ENCODE measurements at places on chromosomes 2 and 18.

- DNase-seq = no peak
These were observed 81.4 kb downstream of the BCL11A start for GRCh38 chr2:60472041-60472440.

GRCh38 chr2:37250869-37251740 lies 19.6 kb downstream of the NDUFAF7 start:
- no peak for DNase-seq

- no peak for DNase-seq
These were observed 472 bp upstream of the PLEKHM3 start for GRCh38 chr2:208025814-208026184.

DNA sequence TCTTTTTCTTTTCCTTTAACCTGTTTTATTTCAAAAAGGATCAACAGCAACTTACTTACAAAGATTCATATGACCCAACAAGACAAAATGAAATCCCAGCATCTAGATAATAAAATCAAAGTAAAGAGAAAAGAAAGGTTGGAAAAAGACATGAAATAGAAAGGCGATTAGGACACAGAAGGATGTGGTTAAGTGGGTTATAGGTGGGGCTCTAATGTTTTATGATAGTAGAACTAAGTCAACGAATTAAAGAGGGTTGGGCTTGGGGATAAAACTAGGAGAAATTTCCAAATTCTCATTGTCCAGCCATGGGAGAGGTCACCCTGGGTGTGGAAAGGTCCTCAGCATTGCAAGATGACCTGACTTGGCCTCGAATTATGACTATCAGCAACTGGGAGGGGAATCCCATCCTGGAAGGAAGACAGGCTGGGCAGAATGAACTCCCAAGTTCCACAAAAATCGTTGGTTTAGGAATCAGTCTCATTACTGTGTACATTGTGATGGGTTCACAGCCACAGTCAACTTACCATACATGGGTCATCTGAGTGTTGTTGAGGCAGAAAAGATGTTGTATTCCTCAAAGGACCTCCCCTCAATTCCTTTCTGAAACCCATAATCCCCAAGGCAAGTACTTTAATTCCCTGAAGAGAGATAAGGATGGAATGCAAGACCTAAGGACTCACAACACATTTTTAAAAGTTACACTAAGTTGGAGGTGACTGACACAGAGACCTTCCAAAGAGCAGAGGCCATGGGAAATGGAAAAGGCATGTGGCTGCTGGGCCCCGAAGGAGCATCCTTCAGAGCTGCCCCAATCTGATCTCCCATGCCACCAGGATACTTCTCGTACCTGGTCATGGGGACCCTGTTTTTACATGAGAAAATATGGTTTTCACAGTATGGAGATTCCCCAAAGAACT lies 167.6 kb downstream of the UXS1 start:
- DNase-seq = no peak

DNA sequence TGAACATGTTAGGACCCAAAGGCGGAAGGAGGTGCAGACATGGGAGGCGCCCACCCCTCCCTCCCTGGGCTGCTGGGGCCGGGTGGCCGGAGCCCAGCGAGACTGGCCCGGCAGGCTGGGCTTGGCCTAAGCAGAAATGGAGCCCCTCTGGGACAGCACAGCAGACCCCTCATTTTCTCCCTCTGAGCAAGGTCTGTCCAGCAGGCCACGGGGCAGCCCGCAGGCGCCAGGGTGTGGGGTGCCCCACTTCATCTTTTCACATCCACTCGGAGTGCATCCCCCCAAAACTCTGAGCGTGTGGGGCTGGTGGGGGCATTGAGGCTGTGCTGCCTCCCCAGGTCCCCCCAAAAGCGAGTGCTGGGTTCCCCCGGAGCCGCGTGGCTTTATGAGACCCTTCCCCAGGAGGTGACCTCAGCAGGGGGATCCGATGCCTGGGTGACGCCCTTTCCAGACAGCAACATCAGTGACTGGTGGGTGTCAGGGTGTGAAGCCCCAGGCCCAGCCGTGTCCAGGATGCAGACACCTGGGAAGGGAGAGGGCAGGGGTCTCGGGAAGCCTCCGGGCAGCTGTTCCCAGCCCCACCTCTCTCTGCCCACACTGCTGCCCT lies 36.7 kb upstream of the GPC1 start:
- no peak for DNase-seq

- DNase-seq = no peak
These were observed 6.2 kb downstream of the RHOB start for GRCh38 chr2:20453087-20453486.

GRCh38 chr2:133338224-133338623 lies 230.0 kb downstream of the NCKAP5 start:
- DNase-seq = no peak

DNA sequence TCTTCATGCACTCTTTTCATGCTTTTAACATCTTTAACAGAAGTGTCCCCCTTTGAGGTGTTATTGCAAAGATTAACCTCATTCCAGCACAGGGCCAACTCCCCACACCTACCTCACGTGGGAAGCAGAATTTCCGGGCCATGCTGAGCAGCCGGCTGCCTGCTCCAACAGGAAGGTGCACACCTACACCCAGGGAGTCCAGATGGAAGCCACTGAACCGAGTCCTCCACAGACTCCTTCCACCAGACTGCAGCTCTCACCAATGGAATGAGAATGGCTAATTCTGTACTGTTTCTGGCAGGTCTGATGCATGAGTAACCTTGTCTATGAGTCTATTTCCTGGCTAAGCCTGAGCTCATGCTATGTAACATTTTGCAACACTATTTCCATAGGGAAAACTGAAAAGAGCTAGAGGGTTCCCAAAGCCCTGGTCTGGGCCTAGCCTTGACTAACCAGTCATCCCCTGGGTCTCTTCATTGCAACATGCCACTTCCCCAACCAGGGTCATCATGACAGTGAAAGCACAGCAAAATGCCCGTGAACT lies 11.0 kb downstream of the ERFE start:
- no peak for DNase-seq

DNA sequence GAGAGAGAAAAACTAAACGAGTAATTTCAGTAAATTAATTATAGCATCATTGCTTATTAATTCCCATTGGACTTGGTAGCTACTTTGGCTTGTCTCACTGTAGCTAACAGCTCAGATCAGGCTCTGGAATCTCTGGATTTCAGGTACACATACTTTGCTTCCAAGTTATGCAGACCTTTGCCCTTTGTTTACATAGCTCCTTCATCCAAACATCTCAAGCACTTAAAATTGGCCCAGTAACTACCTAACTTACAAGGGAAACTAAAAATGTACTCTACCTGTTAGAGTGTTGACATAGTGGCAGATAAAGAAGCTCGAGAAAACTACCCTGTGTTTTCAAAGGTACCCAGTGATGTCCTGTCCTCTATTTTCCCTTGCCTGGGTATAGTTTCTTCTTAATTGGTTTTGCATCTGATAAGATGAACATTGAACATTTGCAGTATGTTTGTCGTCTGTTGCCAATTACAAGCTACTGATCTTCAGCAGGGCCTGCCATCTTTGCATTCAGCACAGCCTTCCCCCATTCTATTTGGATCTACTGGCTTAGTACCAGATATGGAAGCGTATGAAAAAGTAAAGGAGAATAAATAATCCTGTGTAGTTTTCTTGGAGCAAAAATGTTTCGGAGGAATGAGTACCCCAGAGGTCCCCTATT lies 601.5 kb upstream of the FANCL start:
- no peak for DNase-seq

DNA sequence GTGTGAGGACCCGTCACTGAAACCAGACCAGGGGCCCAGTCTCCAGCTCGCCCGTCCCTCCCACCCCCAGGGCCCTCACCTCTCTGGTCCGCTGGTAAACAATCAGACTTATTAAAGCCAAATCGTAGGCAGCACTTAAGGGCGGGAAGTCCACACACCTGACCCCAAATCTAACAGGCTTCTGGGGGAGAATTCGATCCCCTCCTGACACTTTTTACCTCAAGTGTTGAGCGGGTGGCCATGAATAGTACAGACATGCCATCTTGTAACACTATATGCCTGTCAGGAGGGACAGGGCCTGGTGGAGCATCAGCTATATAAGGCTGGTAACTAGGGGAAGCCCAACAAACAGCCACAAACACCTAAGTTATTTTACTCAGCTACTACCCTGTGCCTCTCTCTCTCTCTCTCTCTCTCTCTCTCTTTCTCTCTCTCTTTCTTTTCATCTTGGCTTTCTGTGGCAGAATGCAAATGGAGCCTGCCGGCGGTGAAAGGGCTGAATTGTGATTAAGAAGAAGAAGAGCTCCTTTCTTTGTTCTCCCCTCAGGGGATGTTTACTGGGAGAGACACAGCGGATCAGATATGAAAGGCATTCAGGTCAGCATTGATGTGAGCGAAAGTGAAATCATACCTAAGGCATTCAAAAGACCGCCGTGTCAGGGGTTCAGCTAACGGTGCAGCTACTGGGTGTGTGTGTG lies 9.5 kb downstream of the ZEB2 start:
- no peak for DNase-seq

DNA sequence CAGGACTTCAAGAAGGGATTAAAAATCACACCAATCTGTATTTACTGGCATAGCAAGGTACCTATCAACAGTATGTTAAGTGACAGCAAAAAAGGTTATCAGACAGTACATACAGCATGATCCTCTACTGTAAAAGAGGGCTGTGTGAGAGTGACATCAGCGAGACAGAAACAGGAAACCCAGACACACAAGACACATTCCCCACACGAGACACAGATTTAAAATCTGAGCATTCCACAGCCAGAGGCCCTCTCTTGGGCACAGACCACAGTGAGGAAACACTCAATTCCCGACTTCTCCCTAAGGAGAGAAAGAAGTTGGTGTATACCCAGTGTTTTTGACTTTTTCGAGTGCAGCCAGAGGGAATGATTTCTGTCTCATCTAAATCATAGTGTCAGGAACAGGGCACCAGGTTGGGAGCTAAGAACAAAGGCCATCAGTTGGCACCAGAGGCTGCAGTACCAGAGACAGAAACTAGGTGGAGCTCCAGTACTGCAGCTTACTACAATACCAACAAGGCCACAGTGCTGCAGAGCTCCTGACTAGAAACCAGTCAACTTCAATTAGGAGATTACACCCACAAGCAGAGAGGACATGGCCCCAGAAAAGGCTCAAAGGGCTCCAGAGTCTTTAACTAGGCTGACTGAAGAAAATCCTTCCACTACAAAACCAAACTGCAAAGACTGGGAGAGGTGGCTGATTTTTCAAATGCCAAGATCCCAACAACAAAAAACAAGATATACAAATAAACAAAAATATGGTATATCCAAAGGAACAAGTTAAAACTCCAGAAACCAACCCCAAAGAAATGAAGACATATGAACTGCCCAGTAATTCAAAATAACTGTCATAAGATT lies 41.0 kb downstream of the UNC50 start:
- peak; percentile 19 for DNase-seq

DNA sequence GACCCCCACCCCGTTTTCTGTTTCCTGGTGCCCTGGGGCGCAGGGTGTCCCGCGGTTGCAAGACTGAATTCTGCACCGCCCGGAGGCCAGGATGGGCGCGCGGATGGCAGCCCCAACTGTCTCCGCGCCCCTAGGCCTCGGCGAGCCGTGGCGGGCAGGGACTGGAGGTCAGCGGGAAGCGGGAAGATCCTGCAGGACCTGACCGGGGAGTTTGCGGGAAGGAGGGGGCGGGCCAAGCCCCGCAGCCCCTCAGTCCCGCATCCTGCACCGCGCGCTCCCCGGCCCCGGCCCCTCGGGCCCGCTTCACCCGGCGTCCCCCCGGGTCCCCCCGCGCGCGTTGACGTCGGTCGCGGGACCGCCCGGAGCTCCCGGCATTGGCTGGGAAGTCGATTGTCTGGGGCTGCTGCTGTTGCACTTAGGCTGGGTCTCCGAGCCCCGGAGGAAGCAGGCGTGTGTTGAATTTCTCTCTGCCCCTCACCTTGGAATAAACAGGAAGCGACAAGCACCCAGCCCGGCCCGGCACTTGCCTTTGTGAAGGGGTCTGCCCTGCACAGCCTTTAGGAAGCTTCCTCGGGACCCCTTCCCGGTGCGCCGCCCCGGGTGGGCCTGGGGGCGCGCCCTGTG lies at the start of gene LDLRAD4:
TSS of gene LDLRAD4 (plus strand) at position 393 of the 624 bp plus-strand sequence.
- DNase-seq = no peak

DNA sequence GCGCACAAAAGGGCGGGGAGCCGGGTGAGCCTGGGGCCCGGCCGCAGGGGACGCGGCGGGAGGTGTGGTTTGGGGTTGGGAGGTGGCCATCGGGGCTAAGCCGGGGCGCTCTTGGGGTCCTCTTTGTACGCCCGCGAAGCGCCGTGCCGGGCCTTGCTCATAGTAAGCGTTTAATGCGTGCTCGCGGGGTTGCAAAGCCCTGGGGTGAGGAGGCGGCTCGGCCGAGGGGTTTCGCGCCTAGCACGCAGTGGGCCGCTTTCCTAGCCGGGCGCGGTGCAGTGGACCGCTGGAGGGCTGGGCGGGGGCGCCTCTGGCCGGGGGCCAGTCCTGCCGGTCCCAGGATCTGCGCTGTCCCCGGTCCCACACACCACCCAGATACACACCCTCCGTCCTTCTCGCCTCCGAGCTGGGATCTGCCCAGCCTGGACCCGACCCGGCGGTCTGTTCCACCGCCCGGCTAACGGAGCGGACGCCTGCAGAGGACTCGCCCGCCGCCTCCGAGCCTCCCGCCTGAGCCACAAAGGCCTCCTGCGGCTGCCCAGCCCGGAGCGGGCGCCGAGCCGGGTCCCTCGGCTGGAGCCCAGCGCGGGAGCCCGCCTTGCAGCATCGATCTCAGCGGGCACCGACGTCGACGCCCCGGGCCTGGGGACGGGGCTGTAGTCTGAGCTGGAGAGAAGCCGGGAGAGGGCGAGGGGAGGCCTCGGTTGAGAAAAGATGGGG lies 564 bp downstream of the DPYSL5 start:
- no peak for DNase-seq

- DNase-seq = no peak
These were observed 105.8 kb downstream of the MEP1B start for GRCh38 chr18:32295604-32296003.

- no peak for DNase-seq
These were observed 29.1 kb upstream of the RNU4ATAC start for GRCh38 chr2:121501554-121501953.

DNA sequence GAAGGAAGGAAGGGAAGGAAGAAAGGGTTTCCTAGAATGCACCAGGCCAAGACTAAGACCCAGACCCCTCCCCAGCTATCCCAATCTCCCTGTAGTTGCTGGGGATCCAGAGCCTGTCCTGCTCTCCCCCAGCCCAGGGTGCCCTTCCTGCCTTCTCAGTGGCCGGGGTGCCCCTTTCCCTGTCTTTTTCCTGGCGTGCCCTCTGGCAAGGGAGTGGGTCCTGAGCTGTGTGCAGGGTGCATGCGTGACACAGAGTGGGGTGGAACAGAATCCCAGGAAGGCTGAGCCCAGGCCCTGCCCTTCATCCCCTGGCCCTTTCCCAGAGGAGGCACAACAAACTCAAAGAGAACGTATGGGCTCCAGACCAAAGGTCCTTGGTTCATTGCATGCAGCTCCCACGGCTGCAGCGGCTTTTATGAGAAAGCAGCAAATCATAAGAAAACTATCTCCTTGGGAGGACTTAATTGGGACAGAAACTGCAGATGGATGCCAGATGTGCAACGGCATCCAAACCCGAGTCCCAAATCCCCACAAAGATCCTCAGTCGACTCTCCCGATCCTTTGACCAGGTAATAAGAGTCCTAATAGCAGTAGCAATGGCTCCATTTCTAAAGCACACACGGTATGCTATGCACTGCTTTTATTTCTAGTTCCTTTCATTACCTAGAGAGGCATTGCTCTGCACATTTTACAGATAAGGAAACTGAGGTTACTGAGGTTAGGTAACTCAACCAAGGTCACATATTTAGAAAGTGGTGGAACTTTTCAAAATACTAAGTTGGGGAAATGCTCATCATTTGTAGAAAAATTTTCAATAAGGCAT lies 12.7 kb upstream of the ARID5A start:
- no peak for DNase-seq

All from esophagus squamous epithelium (tissue), 5 donors.